ENCODE measurements at places on chromosomes 12 and 14.

DNA sequence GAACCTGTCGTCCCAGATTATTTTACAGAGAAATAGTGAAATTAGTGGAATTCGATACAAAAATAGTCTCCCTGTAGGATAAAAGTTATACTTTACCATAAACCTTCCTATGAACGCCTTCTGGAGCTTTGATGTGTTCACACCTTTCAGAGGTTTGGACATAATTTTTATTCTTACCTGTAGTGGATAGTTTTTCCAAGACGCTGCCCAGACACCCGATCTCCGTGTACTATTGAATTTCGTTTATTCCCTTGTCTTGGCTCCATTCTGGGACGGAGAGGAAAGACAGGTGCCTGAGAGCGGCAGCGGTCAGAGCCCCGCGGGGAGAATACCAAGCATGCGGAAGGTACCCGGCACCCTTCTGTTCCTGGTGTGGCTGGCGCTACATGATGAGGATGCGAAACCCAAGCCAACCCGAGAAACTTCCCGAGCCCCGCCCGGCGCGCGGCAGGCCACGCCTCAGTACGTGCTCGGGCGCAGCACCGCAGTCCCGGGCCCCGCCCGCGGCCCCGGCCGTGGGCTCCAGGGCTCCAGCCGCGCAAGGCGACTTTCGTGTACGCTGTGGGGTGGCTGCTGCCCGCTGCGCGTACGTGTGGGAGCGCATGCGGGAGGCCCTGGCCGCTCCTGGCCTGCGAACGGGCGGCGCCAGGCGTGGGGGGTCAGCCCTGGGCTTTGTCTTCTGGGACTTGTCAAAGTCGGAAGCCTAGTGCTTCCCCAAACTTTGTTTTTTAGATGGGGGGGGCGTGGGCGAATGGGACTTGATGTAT is 11.3 kb upstream of the SNAPC1 start:
- peak; percentile 77 for DNase-seq

DNA sequence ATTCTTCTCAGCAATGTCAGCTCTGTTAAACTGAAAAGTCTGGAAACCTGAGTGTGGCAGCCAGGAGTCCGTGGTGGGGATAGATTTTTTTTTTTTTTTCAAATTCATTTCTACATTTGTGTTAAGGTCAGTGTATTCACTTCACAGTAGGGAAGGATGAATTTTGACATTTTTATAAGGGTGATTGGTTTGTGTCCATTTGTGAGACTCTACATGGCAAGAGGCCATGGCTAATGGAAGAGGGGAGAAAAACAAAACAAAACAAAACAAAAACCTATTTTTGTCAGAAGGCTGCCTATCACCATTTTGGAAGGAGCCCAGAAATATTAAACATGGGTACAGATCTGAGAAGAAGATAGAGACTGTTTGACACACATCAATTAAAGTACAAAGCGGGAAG is 176.1 kb downstream of the RMST start:
- no peak for DNase-seq

- DNase-seq: no peak
These were observed 196.8 kb downstream of the PPM1H start for GRCh38 chr12:62738105-62738504.

DNA sequence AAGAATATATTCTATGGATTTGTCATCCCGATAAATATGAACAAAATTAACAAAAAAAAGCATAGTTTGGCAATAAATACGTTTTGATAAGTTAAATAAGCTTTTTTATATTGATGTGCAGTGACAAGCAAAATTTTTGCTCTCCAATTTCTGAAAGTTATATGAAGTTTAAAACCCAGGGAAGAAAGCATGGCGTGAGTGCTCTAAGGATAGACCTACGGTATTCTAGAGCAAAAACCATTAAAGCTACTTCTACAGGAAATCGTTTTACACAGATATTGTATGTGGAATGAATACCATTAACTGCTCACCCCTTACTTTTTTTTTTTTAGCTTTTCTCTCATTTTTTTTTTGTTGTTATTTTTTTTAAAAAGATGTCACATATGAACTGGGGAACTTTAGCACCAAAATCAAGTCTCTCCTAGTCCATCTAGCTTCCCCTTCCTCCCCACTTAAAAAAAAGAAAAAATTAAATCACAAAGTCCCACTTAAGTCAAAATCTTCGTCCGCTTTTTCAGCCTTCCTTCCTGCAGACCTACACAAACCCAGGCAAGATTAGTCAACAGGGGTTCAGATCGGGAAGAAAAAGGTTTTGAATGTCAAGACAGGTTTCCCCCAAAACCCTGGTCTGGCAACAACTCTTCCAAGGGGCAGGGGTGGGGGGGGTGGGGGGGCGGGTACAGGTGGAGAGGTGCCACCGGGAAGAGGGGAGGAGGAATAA is 4.4 kb downstream of the ZFP36L1 start:
- peak; percentile 23 for DNase-seq

- no peak for DNase-seq
These were observed 75.9 kb downstream of the IFT81 start for GRCh38 chr12:110200124-110200417.

- DNase-seq: no peak
These were observed 23.3 kb downstream of the MEG3 start for GRCh38 chr14:100849115-100849781.

Measured in left lung (tissue), 14 donors.